Muscle of leg (tissue), 16 donors: ENCODE measurements at places on chromosomes 11 and 22. TPM values are rescaled to one million over a fixed set of nuclear protein-coding genes. Genes with fewer than 3 reads are reported as not detected.

Gene TRAPPC4
- 44.5 TPM for polyA plus RNA-seq

DNA sequence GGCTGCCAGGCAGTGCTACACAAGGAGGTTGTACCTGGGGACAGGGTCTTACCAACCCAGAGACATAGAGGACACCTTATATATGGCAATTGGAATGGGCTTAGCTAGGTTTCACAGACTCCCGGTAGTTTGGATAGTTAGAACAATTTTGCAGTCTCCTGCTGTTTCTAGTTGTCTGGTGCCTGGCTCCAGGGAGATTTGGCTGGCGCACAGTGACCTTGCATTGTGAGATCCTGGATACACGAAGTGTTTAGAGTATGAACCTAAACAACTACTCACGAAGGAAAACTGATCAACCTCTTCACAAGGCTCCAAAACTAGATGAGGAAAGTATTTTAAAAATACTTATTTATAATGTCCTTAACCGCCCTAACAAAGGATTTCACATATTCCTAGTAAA is 614.7 kb downstream of the FAM181B start:
- H3K27ac ChIP-seq, result no peak overlapping the region
- no peaks in the 10 kb centered on the region for H3K4me1 ChIP-seq
- H3K36me3 ChIP-seq, result no peaks in the 10 kb centered on the region
- no peak for DNase-seq
- H3K27me3 ChIP-seq, result no peaks in the 10 kb centered on the region

Gene GPR83
- polyA plus RNA-seq, result 0.18 TPM

DNA sequence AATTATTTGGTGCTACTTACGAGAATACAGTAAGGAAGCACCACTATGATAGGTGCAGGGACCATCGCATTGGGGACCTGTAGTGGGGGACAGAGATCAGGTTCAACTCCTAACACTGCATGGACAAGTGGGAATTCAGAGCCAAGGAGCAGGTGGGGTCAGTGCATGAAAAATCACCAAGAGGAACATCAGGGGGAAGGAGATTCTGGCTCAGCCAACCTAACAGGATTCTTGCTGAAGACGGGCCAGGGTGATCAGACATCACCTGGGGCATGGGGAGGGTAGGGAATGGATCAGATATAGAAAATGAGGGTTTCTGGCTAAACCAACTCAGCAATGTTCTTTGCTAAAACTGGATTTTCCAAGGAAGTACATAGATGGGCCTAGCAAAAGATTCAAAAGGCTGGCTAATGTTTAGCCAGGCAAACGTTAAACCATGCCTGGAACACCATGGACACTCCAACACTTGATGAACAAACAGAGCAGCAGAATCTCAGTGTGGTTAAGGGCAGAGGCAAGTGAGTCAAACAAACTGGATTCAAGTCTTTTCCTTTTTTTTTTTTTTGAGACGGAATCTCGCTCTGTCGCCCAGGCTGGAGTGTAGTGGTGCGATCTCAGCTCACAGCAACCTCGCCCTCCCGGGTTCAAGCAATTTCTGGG is 70.0 kb downstream of the MICAL3 start:
- no peak overlapping the region for H3K4me3 ChIP-seq
- peaks cover 45% of the 10 kb centered on the region for H3K4me1 ChIP-seq
- no peak overlapping the region for H3K27ac ChIP-seq
- H3K36me3 ChIP-seq, result no peaks in the 10 kb centered on the region

Gene FLRT1
- polyA plus RNA-seq, result 3.1 TPM

Gene MMP13
- polyA plus RNA-seq, result 0.09 TPM

- no peaks in the 10 kb centered on the region for H3K27me3 ChIP-seq
- peaks cover 22% of the 10 kb centered on the region for H3K36me3 ChIP-seq
- peak overlapping the region; percentile 73 for H3K4me3 ChIP-seq
- peak; percentile 88 for DNase-seq
These were observed 690 bp downstream of the CSNK1E start for GRCh38 chr22:38316364-38317121.

Gene MS4A14
- 0.35 TPM for polyA plus RNA-seq

Gene KCNJ11
- polyA plus RNA-seq, result 20.3 TPM

Gene CBLIF
- polyA plus RNA-seq, result not detected

DNA sequence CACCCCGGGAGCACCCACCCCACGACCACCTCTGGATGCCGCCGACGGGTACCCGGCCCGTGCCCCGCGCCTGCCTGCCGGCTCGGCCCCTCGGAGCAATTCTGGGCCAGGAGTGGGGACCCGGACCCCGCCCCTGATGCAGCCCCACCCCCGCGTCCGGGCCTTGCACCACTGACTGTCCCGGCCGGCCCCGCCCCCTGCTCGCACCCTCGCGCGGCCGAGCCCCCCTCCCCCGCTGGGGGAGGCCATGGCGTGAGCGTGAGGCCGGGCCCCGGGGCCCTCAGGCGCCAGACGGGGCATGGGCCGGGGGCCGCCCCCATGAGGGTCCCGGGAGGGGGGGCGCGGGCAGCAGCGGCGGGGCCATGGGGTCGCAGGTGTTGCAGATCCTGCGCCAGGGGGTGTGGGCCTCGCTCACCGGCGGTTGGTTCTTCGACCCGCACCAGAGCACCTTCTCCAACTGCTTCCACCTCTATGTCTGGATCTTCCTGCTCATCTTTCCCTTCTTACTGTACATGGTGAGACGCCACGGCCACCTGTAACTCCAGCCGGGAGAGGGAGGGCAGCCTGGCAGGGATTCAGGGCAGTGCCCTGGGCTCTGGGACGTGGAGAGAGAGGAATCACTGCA is 486 bp downstream of the PCNX3 start:
- no peak for DNase-seq
- H3K4me3 ChIP-seq, result peak overlapping the region; percentile 82
- peaks cover 57% of the 10 kb centered on the region for H3K36me3 ChIP-seq
- H3K27me3 ChIP-seq, result no peaks in the 10 kb centered on the region
- H3K4me1 ChIP-seq, result peaks cover 40% of the 10 kb centered on the region

Gene MIF
- 200 TPM for polyA plus RNA-seq

- H3K4me3 ChIP-seq, result no peak overlapping the region
- H3K27me3 ChIP-seq, result peaks cover 13% of the 10 kb centered on the region
- no peaks in the 10 kb centered on the region for H3K36me3 ChIP-seq
These were observed 92.9 kb upstream of the USP47 start for GRCh38 chr11:11748706-11749365.

DNA sequence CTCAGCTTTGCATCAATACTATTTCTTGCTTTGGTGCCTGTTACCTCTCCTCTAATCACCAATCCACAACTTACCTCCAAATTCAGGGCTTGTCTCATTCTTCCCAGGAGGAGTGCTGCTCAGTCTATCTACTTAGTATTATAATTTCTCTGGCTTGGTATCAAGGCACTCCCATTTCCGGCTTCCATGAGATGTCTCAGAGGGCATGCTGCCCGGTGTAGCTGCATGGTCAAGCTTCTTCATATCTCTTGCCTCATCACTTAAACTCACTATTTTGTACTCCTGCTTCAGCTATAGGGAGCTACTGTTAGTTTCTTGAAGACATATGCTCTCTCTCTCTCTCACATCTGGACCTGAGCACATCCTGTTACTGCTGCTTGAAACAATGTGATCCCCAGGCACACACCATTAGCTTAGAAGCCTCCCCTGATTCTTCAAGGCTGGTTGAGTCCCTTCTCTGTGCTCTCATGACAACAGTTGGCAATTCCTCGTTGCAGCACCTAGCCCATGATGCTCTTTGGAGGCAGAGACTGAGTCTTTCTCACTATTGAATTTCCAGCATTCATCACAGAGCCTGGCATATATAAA is 182.8 kb upstream of the SYN3 start:
- H3K27me3 ChIP-seq, result no peaks in the 10 kb centered on the region
- no peaks in the 10 kb centered on the region for H3K36me3 ChIP-seq
- no peaks in the 10 kb centered on the region for H3K4me1 ChIP-seq
- no peak for DNase-seq

DNA sequence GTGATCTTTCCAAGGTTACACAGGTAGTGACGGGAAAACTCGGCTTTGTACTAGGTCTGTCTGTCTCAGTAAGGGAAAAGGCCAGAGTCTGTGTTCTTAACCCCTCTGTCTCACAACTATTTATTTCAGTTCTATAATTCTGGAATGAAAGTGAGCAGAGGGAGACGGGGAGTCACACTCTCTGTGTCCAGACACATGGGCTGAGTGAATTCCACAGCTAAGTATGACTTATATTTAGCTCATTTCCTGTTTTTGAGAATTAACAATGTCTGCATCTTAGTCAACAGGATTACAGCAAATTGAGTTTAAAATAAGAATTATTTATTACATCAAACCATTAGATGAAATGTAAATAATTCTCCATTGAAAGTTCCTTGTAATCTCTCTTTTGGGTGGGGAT is 62.5 kb upstream of the OR4B1 start:
- H3K27ac ChIP-seq, result no peak overlapping the region
- no peak overlapping the region for H3K4me3 ChIP-seq

Gene INS
- not detected for polyA plus RNA-seq

GRCh38 chr22:26055693-26056092 is 113.6 kb upstream of the SEZ6L start:
- DNase-seq, result no peak
- no peak overlapping the region for H3K4me3 ChIP-seq
- H3K27me3 ChIP-seq, result no peaks in the 10 kb centered on the region
- H3K4me1 ChIP-seq, result no peaks in the 10 kb centered on the region
- peaks cover 12% of the 10 kb centered on the region for H3K36me3 ChIP-seq

- DNase-seq, result no peak
- no peaks in the 10 kb centered on the region for H3K36me3 ChIP-seq
- peaks cover 19% of the 10 kb centered on the region for H3K4me1 ChIP-seq
- H3K27me3 ChIP-seq, result peaks cover 92% of the 10 kb centered on the region
These were observed 689 bp downstream of the VSIG2 start for GRCh38 chr11:124751391-124751740.

DNA sequence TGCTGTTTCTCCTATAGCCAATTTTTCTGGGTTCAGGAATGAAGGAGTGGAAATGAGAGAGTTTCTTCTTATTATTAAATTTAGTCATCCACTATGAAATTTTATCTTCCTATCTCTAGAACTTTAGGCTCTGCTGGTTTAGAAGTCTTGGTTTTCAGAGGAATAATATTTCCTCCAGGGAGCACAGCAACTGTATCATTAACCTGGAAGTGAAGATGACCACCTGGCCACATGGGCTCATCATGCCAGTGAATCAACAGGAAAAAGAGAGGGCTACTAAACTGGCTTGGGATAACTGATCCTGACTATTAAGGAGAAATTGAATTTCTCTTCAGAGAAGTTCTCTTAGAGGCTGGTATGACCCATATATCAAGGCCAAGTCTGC is 44.4 kb downstream of the ADM start:
- H3K4me1 ChIP-seq, result peaks cover 16% of the 10 kb centered on the region
- H3K27ac ChIP-seq, result no peak overlapping the region
- no peaks in the 10 kb centered on the region for H3K36me3 ChIP-seq
- H3K27me3 ChIP-seq, result no peaks in the 10 kb centered on the region
- no peak overlapping the region for H3K4me3 ChIP-seq
- DNase-seq, result no peak

Gene GUCY1A2
- polyA plus RNA-seq, result 5.1 TPM
